NCI-H146 (cell line): ENCODE measurements at places on chromosomes 6 and 20.
A peak's percentile ranks its signal among the peaks of the same experiment; 100 is the strongest.

GRCh38 chr6:150024646-150025155, 631 bp downstream of the RAET1L start:
- no peak for DNase-seq

GRCh38 chr20:20778676-20779075, 66.2 kb upstream of the RALGAPA2 start:
- no peak for DNase-seq

- peak; percentile 95 for DNase-seq
Observed at GRCh38 chr20:8431538-8432434, 299.7 kb downstream of the PLCB1 start.

DNA sequence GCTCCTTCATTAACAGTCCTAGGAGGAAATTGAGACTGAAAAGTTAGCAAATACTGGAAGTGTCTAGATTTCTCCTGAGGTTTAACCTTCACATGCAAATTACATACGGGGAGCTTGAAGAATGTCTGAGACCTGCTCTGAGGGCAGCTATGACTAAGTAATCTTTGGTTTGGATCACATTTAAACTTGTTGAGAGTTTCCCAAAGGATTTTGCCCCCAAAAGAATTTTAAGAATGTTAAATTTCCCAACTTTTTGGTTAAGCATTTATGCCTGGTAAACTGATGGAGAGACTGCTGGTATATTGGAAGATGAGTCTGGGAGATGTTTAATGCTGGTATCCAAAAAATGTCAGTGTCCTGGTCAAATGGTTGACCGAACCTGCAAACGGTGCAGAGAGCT, 97.0 kb downstream of the RREB1 start:
- no peak for DNase-seq
